ENCODE measurements at places on chromosomes 2 and 18. TPM values are rescaled to one million over a fixed set of nuclear protein-coding genes. Genes with fewer than 3 reads are reported as not detected.

Gene ANKRD30BL
- total RNA-seq: not detected

Gene ATL2
- 121 TPM for total RNA-seq

Gene PROM2
- total RNA-seq: 0.43 TPM

Gene NYAP2
- total RNA-seq: not detected

Gene DLX2
- 1.4 TPM for total RNA-seq

Gene AKAIN1
- not detected for total RNA-seq

Gene GAREM2
- 3.6 TPM for total RNA-seq

Gene TTC39C
- 2.7 TPM for total RNA-seq

Measured in Caki2 (cell line).